ENCODE measurements at places on chromosomes 6 and 20.

DNA sequence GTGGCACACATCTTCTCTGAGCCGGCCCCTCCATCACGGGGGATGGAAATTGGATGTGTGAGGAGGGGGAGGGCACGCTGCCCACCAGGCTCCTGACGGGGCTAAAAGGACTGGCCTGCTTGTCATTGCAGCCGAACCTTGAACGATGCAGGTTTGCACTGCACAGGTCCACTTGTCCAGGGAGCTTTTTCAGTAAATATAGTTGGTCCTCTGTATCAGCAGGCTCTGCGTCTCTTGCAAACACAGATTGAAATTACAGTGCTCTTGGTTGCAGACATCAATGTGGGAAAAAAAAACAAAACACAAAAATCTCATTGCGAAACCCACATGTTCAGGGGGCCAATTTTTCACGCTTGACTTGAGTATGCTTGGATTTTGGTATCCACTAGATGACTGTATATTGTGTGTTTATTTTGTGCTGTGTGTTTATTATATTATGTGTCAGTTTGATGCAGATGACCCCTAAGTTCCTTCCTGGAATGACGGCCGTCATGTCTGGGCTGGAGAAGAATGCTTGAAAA is 29.2 kb downstream of the ERMARD start:
- DNase-seq = no peak

- no peak for DNase-seq
These were observed 17.9 kb upstream of the CST3 start for GRCh38 chr20:23655491-23656211.

DNA sequence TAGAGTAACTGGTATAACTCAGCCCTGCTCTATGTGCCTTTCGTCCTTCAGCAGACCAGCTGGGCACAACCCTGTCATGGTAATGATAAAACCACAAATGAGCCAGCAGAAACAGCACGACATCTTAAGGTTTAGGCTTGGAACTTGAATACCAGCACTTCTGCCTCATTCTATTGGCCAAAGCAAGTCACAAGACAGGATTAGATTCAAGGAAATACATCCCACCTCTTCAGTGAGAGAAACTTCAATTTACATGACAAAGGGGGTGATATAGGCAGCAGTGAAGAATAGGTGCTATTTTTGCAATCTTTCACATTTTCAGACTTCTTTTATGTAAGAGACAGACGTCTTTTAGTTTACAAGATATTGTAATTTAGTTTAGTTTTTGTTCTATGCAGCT is 69.8 kb upstream of the SLC35F1 start:
- no peak for DNase-seq

- no peak for DNase-seq
These were observed 55.4 kb downstream of the IPCEF1 start for GRCh38 chr6:154301086-154301625.

DNA sequence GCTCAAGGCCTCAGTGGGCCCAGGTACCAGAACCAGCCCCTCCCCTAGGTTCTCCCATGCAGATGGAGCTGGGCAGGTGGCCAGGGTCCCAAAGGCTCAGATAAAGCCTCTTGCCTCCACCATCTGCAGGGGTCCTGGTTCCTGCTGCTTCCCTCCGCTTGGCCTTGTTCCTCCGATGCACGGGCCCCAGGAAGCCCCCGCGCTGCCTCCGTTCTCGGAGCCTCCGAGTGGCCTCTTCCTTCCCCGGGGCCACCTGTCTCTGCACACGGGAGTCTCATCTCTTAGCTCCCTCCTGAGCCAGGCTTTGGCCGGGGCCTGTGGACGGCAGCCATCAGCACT is 1.9 kb upstream of the PTK6 start:
- DNase-seq = no peak

- no peak for DNase-seq
These were observed 18.7 kb upstream of the RALGAPB start for GRCh38 chr20:38453941-38454340.

GRCh38 chr6:154522576-154522975 is 12.1 kb upstream of the CNKSR3 start:
- DNase-seq = no peak

DNA sequence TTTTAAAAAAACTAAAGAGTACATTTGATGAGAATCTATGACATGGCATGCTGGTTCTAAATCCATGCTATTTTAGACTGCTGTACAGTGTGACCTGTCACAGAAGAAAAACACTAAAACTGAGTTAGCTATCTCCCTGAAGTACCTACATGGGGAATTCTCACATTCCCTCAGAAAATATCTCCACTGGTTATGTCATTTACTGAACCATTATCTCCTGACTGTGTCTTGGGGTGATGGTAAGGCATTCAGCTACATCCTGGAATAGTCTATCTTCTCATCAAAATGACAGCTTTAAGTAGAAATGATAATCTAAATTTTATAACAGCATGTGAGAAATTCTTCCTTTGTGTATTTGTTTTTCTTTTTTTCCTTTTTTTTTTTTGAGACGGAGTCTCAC is 172.1 kb upstream of the HTR1E start:
- no peak for DNase-seq

DNA sequence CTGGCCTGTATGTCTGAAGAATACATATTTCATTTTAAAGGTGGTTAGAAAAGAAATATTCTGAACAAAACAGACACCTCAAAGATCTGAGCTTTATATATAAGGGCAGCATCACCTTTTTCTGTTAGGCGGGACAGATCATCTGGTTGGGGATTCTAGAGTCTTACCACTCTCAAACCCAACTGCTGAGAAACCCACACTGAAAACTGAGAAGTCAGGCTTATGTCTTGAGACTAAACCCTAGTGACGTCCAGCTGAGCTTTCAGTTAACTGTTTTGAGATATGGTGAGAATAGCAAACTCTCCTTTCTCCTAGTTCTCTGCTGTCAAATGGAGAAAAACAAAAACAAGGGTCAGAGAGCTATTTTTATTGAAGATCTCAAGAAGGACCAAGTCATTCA is 63.7 kb upstream of the CCN6 start:
- DNase-seq = no peak

DNA sequence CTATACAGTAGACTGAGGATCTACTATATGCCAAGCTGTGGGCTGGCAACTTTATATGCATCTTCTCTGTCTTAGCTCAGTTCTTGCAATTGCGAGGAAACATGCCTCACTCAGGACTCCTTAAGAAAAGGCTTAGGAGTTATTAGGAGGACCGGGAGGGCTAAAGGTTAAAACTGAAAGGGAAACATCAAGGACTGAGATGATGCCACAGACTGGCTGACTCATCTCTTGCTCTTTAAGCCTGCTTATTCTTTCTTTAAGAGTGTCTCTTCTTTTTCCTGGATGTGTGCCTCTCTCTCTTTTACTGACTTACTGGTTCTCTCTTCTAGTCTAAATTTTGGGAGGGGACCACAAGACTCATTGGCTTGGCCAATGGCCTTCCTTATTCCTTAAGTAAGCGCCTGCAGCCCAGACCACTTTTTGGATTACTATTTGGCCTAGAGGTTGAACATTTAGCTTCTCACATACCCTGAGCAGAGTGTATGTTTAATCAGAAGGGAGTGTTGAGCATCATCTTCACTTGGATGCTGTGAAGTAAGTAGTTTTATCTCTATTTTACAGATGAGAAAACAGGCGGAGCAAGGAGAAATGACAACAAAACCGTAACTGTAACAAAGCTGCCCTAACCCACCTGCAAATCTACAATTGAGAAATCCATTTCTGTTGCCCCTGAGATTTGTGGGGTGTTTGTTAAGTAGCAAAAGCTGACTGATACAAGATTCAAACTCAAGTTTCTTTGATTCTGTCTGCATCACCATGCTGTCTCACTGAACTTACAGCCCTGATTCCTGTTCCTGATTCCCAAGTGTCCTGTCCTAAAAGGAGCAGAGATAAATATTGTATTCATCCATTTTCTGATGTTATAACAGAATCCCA is 7.2 kb upstream of the SDC4 start:
- peak; percentile 80 for DNase-seq

GRCh38 chr6:21469213-21469612 is 124.3 kb upstream of the SOX4 start:
- no peak for DNase-seq

- peak; percentile 72 for DNase-seq
These were observed 42.9 kb upstream of the MAP7 start for GRCh38 chr6:136592930-136593673.

DNA sequence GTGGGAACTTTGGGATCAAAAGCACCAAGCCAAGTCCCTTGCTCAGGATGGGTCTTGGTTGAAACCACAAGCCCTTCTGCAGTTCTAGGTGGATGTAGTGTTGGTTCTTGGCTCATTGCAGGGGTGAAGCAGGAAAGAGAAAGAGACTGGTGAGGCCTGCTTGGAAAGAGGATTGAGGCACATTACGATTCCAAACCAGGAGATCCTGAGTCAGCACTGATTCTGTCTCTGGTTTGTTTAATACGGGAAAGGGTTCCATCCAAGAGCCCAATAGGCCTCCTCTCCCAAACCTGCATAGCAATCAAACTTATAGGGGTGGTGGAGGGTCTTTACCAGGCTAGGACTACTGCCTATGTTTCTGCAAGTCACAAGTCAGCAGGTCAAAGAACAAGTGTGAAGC is 24.3 kb downstream of the NSFL1C start:
- no peak for DNase-seq

DNA sequence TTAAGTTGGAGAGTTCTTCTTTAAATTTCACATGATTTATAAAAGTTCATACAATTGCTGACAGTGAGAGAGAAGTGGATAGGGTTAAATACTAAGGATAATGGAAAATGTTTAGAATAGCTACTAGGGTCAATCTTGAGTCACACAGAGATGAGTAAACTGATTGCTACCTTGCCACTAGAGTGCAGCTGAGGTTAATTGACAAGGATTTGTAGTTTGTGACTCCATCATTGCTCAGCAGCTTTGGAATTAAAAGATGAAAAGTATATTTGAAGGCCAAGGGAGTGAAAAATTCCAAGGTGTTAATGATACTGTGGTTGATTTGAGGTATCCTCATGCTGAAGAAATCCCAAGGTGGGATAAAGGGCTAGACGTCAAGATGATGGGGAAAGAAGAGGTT is 524.0 kb downstream of the UTRN start:
- peak; percentile 44 for DNase-seq

DNA sequence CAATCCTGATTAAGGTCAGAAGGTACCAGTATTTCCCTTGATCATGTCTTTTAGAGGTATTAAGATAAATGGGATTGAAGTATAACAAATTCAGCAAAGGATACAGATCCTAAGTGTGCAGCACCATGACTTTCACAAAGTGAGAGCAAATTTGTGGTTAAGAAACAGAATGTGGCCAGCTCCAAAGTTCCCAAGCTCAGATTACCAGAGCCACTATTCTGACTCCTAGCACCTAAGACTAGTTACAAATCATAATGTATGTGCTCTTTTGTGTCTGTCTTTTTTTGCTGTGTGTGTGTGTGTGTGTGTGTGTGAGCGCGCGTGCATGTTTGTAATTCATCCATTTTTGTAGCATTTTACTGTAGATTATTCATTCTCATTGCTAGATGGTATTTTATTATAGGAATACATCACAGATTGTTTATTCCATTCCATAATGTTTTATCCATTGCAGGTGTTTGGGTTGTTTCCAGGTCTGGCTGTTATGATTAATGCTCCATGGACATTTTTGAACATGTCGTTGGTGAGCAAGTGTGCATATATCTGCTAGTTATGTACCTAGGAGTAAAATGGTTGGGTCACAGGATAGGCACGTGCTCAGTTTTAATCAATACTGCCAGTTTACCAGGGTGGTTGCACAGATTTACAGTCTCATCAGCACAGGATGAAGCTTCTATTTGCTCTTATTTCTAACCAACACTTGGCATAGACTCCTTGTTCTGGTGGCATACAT is 314.0 kb upstream of the JAG1 start:
- DNase-seq = no peak

GRCh38 chr6:33490621-33491020 is 36.2 kb downstream of the ZBTB9 start:
- no peak for DNase-seq

DNA sequence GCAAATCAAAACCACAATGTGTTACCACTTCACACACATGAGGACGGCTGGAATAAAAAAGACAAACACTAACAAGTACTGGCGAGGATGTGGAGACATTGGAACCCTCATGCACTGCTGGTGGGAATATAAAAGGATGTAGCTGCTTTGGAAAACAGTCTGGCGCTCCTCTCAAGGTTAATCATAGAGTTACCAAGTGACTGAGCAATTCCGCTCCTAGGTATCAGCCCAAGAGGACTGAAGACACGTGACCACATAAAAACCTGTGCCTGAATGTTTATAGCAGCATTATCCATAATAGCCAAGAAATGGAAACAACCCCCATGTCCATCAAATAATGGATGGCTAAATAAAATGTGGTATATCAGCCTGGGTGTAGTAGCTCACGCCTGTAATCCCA is 45.0 kb downstream of the VSTM2L start:
- DNase-seq = no peak

DNA sequence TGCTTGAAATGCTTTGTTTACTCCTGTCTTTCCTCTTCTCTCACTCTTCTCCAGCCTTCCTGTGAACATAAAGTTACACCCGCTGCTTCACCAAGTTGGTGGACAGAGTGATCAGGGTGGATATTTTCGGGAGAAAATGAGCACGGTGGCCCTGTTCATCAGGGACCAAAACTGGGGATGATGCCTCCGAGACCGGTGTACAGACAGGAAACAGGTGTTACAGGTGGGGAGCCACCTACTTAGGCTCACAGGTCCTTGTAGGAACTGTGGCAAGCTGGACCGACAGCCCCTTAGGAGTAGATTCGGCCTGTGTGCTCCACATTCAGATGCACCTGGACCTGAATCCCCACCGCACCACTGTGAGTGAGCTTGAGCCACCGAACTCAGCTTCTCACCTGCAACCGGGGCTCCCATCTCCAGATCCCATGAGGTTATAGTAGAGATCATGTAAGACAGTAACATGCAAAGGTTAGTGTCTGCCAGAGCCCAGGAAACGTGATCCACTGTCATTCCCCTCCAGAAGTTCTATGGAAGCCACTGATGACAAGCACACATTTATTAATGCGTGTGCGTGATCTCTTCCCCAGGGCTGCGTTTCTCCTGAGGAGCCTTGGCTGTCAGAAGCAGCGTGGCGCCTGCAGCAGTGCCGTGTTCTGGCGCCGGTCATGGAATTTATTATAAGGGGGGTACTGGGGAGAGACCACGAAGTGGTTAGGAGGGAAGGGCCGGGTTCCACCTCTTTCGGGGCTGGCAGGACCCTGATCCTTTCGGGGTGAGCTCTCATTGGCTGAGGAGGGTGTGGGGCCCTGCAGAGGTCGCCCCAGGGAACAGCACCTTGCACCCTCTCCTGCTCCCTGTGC is 94.2 kb downstream of the ERMARD start:
- DNase-seq = no peak

DNA sequence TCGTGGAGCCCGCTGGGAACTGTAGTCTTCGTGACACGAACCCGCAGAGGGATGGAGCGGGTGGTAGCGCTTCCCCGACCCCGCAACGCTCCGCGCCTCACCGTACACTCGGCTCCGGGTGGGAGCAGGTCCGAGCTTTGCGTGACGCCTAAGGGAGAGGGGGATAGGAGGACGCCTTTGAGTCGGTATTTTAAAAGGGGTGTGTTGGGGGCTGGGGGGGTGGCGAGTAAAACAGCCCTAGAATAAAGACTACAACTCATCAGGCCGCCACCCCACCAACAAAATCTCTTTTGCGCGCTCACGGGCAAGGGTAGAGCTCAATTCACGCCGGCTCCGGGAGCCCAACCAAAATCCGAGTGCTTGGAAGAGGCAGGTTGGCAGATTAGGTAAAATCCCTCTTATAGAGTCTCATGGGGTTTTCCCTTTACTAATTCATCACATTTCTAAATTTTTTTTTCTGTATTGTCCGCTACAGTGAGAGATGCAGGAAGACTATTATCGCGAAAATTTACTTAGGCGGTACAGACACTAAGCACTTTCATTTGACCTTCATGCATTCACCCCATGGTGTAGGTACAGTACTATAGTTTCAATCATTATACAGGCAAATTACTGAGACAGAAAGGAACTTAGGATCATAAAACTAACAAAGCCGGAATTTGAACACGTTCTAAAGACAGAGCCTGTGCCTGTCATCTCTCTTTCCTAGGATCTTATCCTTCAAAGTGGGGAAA is 706 bp upstream of the SNX14 start:
- no peak for DNase-seq
